Thymus (tissue), 14 donors: ENCODE measurements at places on chromosomes 5 and 9. TPM values are rescaled to one million over a fixed set of nuclear protein-coding genes. Genes with fewer than 3 reads are reported as not detected.

DNA sequence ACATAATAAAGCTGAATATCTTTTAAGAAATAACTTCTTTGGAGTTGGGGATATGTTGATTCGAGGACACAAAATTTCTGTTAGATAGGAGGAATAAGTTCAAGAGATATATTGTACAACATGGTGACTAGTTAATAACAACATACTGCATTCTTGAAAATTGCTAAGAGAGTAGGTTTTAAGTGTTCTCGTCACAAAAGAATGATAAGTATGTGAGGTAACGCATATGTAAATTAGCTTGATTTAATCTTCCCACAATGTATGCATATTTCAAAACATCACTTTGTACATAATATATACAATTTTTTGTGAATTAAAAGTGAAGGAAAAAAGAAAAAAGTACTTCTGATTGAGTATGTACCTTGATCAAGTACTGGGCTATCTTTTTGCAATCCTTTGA is 428.0 kb upstream of the TRPC7 start:
- DNase-seq = no peak
- H3K4me1 ChIP-seq = no peaks in the 10 kb centered on the region
- no peak overlapping the region for H3K4me3 ChIP-seq
- H3K27me3 ChIP-seq = no peaks in the 10 kb centered on the region

DNA sequence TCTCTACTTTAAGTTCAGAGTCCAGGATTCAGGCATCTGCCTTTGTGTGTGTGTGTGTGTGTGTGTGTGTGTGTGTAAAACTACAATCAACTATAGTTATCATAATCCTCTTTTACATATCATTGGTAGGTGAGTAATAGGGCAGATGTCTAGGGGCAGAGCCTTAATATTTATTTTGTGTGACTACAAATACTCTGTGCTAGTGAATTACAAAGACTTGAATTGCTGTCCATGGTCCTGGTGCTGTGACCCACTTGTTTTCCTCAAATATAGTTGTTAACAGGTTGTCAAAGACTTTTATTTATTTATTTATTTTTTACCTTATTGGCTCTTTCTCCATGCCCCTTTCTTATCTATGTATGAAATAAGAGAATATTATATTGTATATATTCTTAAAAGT is 196.8 kb downstream of the ANXA1 start:
- no peaks in the 10 kb centered on the region for H3K4me1 ChIP-seq
- no peaks in the 10 kb centered on the region for H3K36me3 ChIP-seq
- no peak overlapping the region for H3K27ac ChIP-seq
- DNase-seq = no peak
- H3K4me3 ChIP-seq = no peak overlapping the region

DNA sequence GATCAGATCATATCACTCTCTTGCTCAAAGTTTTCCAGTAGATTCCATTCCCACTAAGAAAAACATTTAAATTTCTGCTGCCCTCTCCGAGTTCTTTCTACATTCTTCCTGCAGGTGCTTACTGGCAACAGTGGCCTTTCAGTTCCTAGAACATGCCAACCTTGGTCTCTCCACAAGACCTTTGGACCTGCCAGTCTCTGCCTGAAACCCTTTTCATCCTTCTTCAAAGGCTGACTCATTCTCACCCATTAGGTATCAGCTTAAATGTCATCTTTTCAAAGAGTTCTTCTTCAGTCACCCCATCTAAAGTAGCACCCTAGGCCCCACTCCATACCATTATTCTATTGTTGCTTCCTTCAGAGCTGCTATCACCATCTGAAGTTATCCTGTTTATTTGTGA is 21.8 kb downstream of the PPIC start:
- no peak overlapping the region for H3K4me3 ChIP-seq
- no peaks in the 10 kb centered on the region for H3K36me3 ChIP-seq
- H3K27ac ChIP-seq = no peak overlapping the region
- H3K4me1 ChIP-seq = no peaks in the 10 kb centered on the region

Gene MAP1B
- total RNA-seq = 1.6 TPM

Gene ZNF483
- total RNA-seq = 2.6 TPM

GRCh38 chr5:6403416-6403815 is 25.1 kb upstream of the MED10 start:
- H3K27ac ChIP-seq = no peak overlapping the region
- H3K36me3 ChIP-seq = no peaks in the 10 kb centered on the region
- no peak for DNase-seq
- peaks cover 2% of the 10 kb centered on the region for H3K27me3 ChIP-seq
- H3K4me1 ChIP-seq = no peaks in the 10 kb centered on the region

- no peak overlapping the region for H3K4me3 ChIP-seq
- no peak for DNase-seq
- no peaks in the 10 kb centered on the region for H3K4me1 ChIP-seq
- H3K27me3 ChIP-seq = no peaks in the 10 kb centered on the region
- no peaks in the 10 kb centered on the region for H3K36me3 ChIP-seq
These were observed 150.8 kb upstream of the PPP1R26 start for GRCh38 chr9:135328485-135329417.

Gene BTNL3
- total RNA-seq = not detected

DNA sequence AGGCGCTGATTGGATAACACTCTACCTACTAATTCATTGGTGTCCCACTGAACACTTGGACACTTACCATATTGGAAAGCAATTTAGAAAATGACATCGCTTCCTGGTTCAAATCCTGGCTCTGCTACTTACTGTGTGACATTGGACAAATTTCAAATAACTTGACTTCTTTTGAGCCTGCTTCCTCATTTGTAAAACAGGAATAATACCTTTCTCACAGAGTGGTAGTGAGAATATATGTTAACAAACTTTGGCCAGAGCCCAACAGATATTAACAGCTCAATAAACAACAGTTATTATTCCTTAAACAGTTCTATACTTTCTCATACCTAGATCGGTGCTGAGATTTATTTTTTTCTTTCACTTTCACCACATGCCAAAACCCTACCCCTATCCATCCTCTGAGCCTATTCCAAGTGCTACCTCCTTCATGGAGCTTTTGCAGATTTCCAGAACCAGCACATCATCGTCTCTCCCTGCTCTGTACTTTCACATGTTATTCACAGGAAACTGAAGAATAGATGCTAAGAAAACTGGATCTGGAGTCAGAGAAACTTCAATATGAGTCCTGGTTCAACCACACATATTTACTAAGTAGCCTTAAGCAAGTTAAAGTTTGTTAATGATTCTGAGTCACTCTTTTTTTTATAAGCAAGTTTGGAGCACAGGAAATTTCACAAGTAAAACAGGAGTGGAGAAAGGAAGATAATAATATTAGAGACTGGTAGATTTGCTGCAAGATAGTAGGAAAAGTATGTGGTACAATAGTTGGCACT is 92.3 kb downstream of the STRBP start:
- DNase-seq = no peak
- peak overlapping the region; percentile 98 for H3K27ac ChIP-seq
- peaks cover 3% of the 10 kb centered on the region for H3K36me3 ChIP-seq
- no peak overlapping the region for H3K4me3 ChIP-seq

DNA sequence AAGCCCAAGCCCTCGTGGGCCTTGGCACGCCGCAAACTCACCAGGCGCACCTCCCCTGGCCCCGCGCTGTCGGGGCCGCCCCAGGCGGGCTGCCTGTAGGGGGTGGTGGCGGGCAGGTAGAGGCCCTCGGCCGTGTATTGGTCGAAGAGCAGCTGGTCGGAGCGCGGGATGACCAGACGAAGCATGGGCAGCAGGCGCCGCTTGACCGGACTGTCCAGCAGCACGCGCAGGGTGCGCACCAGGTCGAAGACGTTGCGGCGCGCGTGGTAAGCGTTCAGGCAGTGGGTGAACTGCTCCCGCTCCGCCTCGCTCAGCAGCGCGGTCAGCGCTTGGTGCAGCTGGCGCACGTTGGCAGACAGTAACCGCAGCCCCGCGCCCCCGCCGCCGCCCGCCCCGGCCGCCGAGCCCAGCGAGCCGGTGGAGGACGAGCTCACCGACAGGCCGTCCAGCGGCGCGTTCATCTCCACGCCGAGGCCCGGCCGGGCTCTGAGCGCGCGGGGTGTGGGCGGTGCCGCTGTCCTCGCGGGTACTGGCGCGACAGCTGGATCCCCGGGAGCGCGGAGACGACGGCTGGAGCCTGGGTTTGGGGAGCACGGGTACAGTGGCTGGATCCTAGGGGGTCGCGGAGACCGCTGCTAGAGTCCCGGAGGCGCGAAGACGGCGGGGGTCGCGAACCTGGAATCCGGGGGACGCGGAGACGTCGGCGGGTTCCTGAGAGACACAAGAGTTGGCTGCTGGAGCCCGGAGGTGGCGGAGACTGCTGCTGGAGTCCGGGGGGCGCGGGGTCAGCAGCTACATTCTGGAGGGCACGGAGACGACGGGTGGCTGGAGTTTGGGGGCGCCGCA is 709 bp downstream of the WHRN start:
- peaks cover 82% of the 10 kb centered on the region for H3K27me3 ChIP-seq
- DNase-seq = peak; percentile 39
- H3K36me3 ChIP-seq = no peaks in the 10 kb centered on the region
- H3K27ac ChIP-seq = peak overlapping the region; percentile 18
- H3K4me1 ChIP-seq = peaks cover 45% of the 10 kb centered on the region

DNA sequence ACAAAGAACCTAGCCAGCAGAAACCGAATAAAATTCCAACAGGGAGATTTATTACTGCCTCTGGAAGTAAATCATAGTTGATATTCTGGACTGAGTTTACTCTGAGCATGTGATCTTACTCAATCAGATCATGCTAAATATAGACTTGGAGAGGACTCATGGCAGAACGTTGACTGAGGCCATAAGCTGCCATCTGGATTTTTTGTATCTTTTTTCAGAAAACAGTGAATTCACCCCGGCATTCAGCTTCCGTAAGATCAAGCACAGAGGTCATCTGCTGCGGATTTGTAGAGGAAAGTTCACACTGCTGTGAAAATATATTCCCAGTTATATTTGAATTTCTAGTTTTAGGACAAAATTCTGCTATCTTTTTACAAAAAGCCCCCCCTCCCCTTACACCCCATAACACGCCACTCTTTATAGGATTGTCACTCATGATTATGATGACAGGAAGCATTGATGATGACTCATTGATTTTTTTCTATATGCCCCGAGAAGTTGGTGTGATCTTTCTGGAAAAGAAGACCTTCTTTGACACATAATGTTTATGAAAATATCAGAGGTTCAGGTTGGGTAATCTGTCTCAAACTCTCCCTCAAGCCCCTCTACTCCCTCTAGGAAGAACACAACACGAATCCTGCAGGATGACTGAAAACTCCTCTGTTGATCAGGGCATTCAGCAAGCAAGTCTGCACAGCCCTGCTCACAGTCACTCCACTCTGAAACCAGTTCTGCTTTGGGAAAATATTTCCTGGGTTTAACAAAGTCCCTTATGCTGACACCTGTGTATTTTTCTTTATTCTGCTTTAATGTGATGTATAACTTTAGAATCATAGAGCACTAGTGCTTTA is 70.8 kb downstream of the NXNL2 start:
- no peak overlapping the region for H3K27ac ChIP-seq
- DNase-seq = no peak
- no peaks in the 10 kb centered on the region for H3K27me3 ChIP-seq
- no peak overlapping the region for H3K4me3 ChIP-seq
- H3K36me3 ChIP-seq = no peaks in the 10 kb centered on the region

Gene CD274
- 21.7 TPM for total RNA-seq

- H3K27me3 ChIP-seq = no peaks in the 10 kb centered on the region
- H3K36me3 ChIP-seq = no peaks in the 10 kb centered on the region
- DNase-seq = no peak
- H3K4me3 ChIP-seq = no peak overlapping the region
- H3K4me1 ChIP-seq = no peaks in the 10 kb centered on the region
- H3K27ac ChIP-seq = no peak overlapping the region
These were observed 186.0 kb upstream of the KLF9 start for GRCh38 chr9:70600506-70600905.

Gene PCDHGA1
- 0.09 TPM for total RNA-seq

GRCh38 chr9:30796764-30797163 is 1587.7 kb upstream of the ACO1 start:
- H3K27me3 ChIP-seq = no peaks in the 10 kb centered on the region
- no peaks in the 10 kb centered on the region for H3K36me3 ChIP-seq
- no peak overlapping the region for H3K27ac ChIP-seq

- H3K4me3 ChIP-seq = no peak overlapping the region
- H3K36me3 ChIP-seq = no peaks in the 10 kb centered on the region
- H3K27me3 ChIP-seq = no peaks in the 10 kb centered on the region
- no peak overlapping the region for H3K27ac ChIP-seq
- DNase-seq = no peak
- no peaks in the 10 kb centered on the region for H3K4me1 ChIP-seq
These were observed 632.5 kb downstream of the SLCO4C1 start for GRCh38 chr5:101663543-101663942.

Gene LCN12
- 4.2 TPM for total RNA-seq

- peak overlapping the region; percentile 70 for H3K27ac ChIP-seq
- H3K4me1 ChIP-seq = no peaks in the 10 kb centered on the region
- H3K27me3 ChIP-seq = no peaks in the 10 kb centered on the region
- H3K36me3 ChIP-seq = no peaks in the 10 kb centered on the region
- DNase-seq = peak; percentile 10
These were observed 117.4 kb downstream of the GCNT1 start for GRCh38 chr9:76576344-76576743.

DNA sequence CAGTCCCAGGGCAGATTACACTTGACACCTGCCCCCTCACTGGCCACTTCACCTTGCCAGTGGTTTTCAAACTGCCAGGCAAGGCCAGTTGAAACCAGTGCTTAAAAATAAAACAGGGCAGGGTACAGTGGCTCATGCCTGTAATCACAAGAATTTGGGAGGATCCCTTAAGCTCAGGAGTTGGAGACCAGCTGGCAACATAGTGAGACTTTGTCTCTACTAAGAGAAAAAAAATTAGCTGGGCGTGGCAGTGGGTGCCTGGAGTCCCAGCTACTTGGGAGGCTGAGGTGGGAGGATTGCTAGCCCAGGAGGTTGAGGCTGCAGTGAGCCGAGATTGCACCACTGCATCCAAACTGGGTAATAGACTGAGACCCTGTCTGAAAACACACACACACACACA is 58.1 kb downstream of the ROPN1L start:
- no peak overlapping the region for H3K4me3 ChIP-seq
- no peak for DNase-seq
- H3K27me3 ChIP-seq = no peaks in the 10 kb centered on the region
- H3K4me1 ChIP-seq = no peaks in the 10 kb centered on the region
- no peak overlapping the region for H3K27ac ChIP-seq

- DNase-seq = peak; percentile 31
- peaks cover 20% of the 10 kb centered on the region for H3K4me1 ChIP-seq
- no peak overlapping the region for H3K4me3 ChIP-seq
These were observed 588.3 kb downstream of the EBF1 start for GRCh38 chr5:158511454-158511853.

DNA sequence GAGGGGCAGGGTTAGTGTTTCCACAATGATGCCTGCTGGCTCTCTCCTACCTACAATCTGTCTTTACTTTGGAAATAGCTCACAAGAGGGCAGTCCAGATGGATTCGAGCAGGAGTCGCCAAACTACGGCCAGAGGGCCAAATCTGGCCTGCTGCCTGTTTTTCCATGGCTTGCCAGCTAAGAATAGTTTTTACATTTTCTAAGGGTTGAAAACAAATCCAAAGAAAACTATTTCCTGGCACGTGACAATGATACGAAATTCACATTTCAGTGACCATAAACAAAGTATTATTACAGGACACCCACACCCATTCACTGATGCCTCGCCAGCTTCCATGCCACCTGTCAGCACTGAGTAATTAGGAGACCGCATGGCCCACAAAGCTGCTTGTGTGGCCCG is 162.9 kb upstream of the WWC1 start:
- no peak for DNase-seq
- no peaks in the 10 kb centered on the region for H3K36me3 ChIP-seq
- no peak overlapping the region for H3K4me3 ChIP-seq
- H3K4me1 ChIP-seq = no peaks in the 10 kb centered on the region
- H3K27me3 ChIP-seq = no peaks in the 10 kb centered on the region
